ENCODE measurements at places on chromosomes 1 and 21.

- DNase-seq, result no peak
Observed at GRCh38 chr1:184664661-184665060, 90.0 kb downstream of the EDEM3 start.

- DNase-seq, result peak; percentile 88
Observed at GRCh38 chr1:87226341-87226760, 102.3 kb upstream of the LMO4 start.

GRCh38 chr1:181601186-181601950 lies 118.1 kb downstream of the CACNA1E start:
- no peak for DNase-seq

GRCh38 chr1:208857465-208857864 lies 613.3 kb upstream of the PLXNA2 start:
- DNase-seq, result no peak

DNA sequence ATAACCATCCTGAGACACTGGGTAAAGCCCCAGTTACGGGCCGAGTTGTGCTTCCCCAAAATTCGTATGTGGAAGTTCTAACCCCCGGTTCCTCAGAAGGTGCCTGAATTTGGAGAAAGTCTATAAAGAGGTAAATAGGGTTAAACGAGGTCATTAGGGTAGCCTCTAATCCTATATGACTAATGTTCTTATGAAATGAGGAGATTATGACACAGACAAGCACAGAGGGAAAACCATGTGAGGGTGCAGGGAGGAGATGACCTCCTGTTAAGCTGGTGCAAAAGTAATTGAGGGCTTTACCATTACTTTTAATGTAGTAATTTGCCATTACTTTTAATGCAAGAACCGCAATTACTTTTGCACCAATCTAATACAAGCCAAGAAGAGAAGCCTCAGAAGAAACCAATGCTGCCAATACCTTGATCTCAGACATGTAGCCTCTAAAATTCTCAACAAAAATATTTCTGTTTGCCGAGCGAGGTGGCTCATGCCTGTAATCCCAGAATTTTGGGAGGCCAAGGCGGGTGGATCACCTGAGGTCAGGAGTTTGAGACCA lies 260.8 kb downstream of the GPATCH2 start:
- no peak for DNase-seq

GRCh38 chr1:7675431-7676273 lies 95.4 kb upstream of the VAMP3 start:
- no peak for DNase-seq
